ENCODE measurements at places on chromosomes 4 and X.

DNA sequence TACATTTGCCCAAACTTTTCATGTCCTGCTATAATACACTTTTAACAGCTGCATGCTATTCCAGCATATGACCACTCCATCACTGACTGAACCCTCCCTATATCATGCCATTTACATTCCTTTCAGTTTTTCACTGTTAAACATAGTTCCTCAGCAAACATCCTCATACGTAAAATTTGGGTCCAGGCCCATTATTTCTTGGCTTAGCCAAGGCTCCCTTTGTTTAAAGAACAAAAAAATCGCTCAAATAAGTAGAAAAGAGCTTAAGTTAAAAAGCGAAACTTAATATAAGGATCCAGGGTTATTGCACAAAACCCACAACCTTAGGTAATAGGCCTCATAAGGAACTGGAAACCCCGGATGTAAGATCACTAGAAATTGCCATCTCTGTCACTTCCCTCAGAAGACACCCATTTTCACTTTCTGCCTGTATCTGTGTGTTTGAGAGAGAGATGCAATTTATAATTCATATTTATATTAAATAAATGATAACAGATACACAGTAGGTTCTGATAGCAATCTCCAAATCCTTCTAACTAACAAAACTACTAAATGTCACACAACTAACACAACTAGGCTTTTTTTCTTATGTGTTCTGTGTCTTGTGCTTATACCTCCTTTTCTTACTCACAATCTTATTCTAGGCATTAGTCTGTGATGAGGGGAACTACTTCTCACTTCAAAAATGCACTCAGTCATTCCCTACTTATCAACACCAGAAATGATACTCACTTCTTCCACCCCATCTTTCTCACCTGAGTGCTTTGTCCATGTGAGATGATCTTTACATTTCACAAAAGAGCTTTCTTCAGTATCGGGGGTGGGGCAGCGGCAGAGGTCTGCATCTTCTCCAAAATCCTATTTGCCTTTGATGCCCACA, 59.9 kb upstream of the FAM241A start:
- DNase-seq: no peak

GRCh38 chr4:182246401-182247205, 3.4 kb downstream of the TENM3 start:
- DNase-seq: no peak

GRCh38 chr4:108635070-108635655, 14.8 kb downstream of the RPL34 start:
- no peak for DNase-seq

- DNase-seq: no peak
Measured at GRCh38 chrX:42020225-42020624, 96.9 kb upstream of the CASK start.

GRCh38 chr4:120446051-120446567, 379.5 kb upstream of the MAD2L1 start:
- no peak for DNase-seq

DNA sequence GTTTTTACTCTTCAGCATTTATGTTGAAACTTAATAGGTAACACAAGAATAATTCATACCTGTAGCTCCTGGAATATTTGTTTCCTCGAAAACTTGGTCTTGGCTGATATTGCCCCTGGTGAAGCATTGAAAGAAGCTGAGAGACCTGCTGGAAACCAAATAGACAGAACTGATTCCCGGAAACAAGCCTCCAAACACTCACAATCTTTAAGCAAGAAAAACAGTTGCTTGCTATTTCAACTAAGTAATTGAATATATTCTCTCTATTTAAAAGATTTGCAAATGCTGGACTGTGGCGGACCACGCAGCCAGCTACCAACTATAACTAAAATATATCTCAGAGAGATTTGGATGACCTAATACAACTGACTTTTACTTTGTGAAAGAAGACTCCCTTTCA, 3.6 kb downstream of the PCDH18 start:
- DNase-seq: no peak

Measured in amygdala (tissue), 56 donors.